ENCODE measurements at places on chromosomes 5 and 9.

- no peak for DNase-seq
These were observed 101.6 kb downstream of the FBXW11 start for GRCh38 chr5:171904886-171905285.

DNA sequence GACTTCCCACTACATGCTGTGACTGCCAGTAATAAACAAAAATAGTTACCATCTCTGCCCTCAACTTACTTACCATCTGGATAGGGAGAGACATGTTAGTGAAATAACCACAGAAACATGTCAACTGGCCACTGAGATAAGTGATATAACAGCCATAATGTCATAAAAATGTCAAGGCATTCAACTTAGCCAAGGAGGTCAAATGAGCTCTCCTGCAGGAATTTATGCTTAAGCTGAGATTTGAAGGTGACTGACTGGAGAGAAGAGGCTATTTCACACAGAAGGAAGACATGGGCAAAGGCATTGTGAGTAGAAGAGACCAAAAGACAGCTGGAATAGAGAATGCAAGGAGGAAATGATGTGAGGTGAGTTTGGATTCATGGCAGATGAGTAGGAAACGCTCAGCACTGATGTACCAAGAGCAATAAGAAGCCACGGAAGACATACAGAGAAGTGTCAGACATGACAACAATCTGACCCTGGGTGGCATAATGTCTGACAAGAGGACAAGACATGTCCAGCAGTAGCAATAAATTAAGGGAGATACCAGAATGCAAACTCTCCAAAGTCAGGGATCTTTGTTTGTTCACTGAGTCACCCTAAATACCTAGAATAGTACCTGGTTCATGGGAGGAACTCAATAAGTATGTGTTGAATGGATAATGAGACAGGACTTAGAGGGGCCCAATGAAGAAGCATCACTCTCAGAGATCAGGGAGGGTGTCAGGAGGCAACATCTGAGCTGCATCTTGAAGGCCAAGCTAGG is 318.8 kb downstream of the ACTL7B start:
- DNase-seq, result no peak

DNA sequence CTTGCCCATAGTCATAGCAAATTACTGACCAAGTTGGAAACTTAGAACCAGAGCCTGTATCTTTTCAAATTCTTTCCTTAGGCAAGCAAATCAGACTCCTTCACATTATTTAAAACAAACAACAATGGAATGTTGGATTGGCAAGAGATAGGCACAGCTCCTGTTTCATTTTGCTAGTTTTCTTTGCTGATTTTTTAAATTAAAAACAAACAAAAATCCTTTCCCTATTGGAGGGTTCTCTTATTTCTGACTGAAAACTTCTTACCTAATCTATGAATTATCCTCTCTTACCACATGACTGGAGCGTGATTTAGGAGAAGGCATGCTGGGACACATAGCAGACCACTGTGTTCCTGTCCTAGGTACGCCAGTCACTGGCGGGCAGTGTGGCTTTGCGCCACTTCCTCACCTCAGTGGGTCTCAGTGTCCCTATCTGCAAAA is 63.0 kb downstream of the TTC39B start:
- DNase-seq, result no peak

- no peak for DNase-seq
These were observed 28.4 kb downstream of the RUSC2 start for GRCh38 chr9:35518225-35518821.

All from HEK293T (cell line).